ENCODE measurements at places on chromosomes 4 and X.

DNA sequence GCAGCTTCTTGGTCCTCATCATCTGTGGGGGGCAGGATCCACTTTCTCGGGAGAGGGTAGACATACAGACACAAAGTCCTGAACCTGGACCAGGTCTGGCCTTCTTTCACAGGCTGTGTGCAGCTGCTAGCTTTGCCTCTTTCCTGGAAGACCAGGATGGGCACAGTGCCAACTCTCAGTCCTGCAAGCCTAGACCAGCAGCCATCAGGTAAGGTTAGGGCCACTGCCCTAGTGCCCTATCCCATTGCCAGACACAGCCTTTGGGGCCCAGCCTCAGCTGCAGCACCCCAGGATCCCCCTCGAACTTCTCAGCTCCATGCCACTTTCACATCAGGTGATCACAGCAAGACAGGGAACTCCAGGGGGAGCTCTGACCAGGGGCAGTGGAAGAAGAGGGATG lies 38.4 kb downstream of the ZNF185 start:
- no peak for DNase-seq

GRCh38 chr4:48813964-48814363 lies 16.9 kb upstream of the OCIAD1 start:
- no peak for DNase-seq

GRCh38 chr4:137641544-137641943 lies 109.2 kb upstream of the PCDH18 start:
- DNase-seq = no peak

GRCh38 chr4:160316036-160316435 lies 1213.2 kb downstream of the RAPGEF2 start:
- DNase-seq = no peak

GRCh38 chr4:149708513-149709130 lies 107.0 kb downstream of the IQCM start:
- no peak for DNase-seq

GRCh38 chr4:179095585-179096221 lies 1653.5 kb upstream of the AGA start:
- DNase-seq = peak; percentile 52

Data from ACHN (cell line).